ENCODE measurements at places on chromosomes 5 and 9. TPM values are rescaled to one million over a fixed set of nuclear protein-coding genes. Genes with fewer than 3 reads are reported as not detected.

The NR4A3 gene
- total RNA-seq = 37.5 TPM

- no peak for DNase-seq
Observed at GRCh38 chr5:52757527-52757926, 30.2 kb upstream of the ITGA1 start.

DNA sequence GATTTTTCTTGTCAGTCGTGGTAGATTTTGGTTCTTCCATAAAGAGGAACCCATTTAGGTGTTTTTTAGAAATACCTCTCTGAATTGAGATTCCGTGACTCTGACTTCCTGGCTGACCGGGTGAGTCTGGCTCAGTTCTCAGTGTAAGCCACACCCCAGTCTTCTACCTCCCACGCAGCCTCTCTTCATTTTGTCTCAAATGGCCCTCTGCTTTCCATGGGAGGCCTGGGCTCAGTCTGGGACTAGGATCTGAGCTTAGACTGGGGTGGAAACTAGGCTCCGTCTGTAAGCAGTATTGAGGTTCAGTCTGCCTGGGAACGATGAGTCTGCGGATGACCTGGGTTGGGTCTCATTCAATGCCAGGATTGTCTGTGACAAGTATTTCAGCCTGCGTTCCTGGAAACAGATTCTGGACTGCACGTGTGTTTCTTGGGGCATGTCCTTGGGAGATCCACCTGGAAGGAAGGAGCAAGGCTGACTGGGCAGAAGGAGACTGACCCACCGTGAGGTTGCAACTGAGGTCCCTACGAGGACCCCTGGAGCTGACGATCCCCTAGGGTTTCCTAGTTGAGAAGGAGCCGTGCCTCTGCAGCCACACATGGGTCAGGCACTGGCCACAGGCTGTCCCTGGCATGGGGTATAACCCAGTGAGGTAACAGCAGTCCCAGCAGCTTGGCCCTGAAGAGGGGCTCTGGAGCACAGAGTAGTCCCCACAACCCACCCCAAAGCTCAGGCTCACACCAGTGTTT is 12.4 kb upstream of the CRB2 start:
- DNase-seq = no peak

DNA sequence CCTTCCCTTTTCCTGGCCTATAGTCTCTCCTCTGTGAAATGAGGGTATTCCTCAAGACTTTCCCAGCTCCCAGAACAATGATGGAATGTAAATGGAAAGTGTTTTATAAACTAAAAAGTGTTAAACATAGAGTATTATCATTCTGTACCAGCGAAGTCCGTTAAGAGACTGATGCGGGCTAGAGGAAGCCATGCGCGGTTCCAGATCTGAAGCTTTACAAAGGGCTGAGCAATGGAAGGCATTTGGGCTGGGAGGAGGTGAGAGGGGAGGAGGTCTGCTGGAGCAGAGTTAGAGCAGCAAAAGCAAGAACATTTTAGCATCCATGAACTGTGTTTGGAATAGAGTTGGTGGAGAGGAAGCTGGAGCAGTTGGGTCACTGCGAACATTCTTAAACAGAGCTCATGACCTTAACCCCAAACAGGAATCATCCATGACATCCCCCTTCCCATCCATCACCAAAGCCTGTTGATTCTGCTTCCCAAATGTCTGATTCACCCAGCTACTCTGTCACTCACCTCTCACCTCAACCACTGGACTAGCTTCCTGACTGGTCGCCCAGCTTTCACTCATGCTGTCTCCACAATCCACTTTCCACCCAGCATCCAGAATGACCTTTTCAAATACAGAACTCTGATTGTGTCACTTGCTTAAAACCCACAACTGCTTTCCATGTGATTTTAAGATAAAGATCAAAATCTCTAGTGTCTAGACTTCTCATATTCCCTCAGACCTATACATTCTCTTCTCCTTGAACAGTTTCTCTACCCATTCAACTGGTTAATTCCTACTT is 37.1 kb downstream of the CDK5RAP2 start:
- DNase-seq = no peak

The CCDC180 gene
- total RNA-seq = 1.6 TPM
